CD8-positive, alpha-beta T cell (primary cell): ENCODE measurements at places on chromosomes 2 and 18. TPM values are rescaled to one million over a fixed set of nuclear protein-coding genes. Genes with fewer than 3 reads are reported as not detected.

Gene CFC1
- not detected for total RNA-seq

Gene NYAP2
- not detected for total RNA-seq

Gene KIF1A
- not detected for total RNA-seq

Gene SERPINB13
- not detected for total RNA-seq

Gene CAPN14
- total RNA-seq: 0.14 TPM

GRCh38 chr18:52349498-52349897 lies 9.5 kb downstream of the DCC start:
- DNase-seq: no peak

DNA sequence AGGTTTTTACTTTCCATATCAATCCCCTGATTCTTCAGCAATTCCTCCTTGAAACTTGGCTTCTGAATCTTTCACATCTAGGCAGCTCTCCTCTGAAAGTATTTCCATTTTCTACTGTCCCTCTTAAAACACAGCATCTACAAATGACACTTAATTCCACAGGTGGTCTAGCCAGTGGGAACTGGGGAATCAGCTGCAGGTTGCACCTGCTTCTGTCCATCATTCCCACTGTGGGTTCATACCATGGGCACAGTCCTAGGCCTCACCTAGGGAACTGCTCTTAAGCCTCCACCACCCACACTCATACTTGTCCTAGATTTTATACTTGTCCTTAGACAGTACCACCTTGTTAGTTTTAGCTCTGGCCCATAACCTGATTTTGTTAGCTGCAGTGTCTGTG lies 2.2 kb downstream of the LOXL3 start:
- no peak for DNase-seq

DNA sequence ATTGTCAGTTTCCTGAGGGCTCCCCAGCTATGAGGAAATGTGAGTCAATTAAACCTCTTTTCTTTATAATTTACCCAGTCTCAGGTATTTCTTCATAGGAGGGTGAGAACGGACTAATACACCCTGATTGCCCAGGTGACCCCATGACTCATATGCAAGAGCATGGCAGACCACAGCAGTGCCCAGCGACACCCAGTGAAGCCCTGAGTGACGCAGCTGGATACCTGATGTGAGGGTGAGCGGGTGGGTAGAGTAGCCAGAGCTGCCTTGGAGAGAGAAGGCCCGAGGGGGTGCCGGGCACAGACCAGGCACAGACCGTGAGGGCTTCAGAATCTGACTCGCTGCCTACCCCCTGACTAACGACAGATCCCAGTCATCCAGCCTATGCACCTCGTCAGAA lies 15.4 kb downstream of the ALPG start:
- no peak for DNase-seq

DNA sequence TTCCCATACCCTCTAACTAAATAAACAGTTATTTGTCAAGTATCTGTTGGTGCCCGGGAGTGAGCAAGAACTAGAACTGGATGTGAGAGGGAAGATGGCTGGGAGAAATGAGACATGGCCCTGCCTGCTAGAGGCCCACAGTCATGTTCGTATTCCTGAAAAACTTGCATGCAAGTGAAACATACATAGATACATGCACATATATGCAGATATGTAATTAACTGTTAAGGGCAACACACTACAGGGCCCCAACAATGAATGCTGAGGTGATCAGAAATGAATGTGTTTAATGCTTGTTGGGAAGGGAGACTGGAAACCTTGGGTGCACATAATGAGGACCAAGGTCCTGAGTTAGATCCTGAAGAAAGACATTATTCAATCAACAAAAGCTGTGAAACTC lies 49.8 kb downstream of the ADD2 start:
- no peak for DNase-seq

DNA sequence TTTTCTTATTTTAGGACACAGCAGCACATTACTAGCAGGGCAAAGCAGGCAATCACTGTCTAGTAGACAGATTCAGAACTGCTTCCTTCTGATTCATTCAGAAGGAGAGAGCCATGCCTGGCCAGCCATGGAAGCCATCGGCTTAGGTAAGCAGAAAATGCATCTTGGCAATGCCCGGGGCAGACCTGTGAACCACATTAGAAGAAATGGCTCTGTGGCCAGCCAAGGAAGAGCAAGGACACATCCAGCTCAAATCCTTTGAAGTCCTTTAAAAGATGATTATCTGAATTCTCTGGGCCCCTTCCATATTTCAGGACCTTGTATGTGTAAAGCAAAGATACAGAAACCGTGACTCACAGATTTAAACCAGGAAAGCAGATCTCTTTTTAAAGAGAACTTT lies 227.4 kb downstream of the PID1 start:
- no peak for DNase-seq

DNA sequence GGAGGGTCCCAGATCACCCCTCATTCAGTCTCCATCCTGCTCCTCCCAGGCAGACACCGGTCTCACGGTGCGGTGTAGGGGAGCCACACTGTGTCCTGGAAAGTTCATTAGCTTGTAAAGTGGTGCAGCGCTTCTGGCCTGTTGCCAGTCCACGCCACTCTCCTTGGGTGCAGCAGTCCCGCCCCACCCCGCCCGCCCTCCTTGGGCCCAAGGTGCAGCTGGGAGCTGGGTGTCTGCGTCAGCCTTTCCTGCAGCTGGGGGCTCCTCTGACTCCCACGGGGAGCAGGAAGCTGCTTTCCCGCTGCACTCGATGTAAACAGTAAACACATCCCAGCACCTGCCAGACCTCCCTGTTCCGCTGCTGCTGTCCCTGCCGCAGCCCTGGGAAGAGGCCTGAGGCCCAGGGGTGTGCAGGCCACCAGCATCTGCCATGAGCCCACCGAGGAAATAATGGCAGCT lies 53.8 kb upstream of the ASB18 start:
- no peak for DNase-seq

GRCh38 chr2:19807866-19808265 lies 93.9 kb downstream of the TTC32 start:
- no peak for DNase-seq

- no peak for DNase-seq
Observed at GRCh38 chr2:203338322-203338721, 10.1 kb downstream of the ABI2 start.

- DNase-seq: no peak
Observed at GRCh38 chr2:46284796-46285195, 12.4 kb upstream of the EPAS1 start.
